Putamen (tissue), 1 donor: ENCODE measurements at places on chromosomes 16 and 17.

DNA sequence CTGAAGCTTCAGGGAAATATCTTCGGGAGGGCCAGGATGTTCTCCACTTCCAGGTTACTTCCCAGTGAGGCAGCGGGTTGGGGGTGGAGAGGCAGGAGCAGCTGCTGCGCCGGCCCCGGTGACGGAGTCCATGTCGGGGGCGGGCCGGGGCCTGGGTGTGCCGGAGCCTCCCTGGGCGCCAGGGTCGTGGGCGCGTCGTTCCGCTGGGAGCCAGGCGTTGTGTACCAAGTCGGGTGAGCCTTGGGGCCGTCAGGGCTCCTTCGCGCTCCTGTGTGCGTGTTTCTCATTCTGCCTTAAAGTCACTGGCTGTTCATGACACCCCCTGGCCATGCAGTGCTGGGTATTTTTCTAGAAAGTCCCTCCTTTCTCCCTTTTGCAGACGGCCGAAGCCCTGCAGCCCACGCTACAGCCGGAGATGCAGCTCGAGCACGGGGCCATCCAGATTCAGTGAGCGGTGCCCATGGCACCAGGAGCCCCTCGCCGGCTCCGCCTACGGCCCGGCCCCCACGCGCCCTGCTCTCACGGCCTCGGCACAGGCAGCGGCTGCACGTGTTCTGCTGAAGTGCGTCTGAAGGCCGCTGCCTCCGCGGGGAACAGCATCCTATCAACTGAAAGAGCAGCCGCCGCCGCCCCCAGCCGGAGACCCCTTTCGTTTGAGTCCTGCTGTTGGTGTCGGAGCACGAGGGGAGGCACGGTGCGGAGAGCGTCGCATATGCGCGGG, 125.1 kb downstream of the BANP start:
- DNase-seq, result no peak

DNA sequence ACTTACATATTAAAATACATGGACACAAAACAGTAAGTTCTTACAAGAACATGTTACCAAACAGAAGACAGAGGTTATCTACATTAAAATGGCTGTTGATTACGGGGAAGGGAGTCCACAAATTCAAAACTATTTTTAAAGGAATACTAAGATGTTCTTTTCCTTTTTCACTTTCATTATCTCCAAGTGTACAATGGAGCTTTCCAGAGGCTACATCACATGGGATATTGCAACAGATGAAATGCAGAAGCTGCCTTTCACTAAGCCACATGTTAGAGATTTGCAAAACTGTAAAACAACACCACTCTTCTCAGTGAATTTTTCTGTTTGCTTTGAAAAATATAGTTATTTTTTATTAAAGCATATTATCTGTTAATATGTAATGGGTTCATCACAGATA, 53.6 kb downstream of the XPO6 start:
- no peak for DNase-seq

- DNase-seq, result no peak
Observed at GRCh38 chr16:340370-341091, 12.0 kb downstream of the AXIN1 start.

- no peak for DNase-seq
Observed at GRCh38 chr17:82587234-82588086, 60.8 kb downstream of the WDR45B start.

- no peak for DNase-seq
Observed at GRCh38 chr17:7380855-7381683, at the start of gene TNK1. TNK1 (plus strand) TSS chr17:7381089; CDS start chr17:7382927, 1,838 bp downstream.

GRCh38 chr17:64289741-64290141, 26.7 kb upstream of the TEX2 start:
- no peak for DNase-seq

DNA sequence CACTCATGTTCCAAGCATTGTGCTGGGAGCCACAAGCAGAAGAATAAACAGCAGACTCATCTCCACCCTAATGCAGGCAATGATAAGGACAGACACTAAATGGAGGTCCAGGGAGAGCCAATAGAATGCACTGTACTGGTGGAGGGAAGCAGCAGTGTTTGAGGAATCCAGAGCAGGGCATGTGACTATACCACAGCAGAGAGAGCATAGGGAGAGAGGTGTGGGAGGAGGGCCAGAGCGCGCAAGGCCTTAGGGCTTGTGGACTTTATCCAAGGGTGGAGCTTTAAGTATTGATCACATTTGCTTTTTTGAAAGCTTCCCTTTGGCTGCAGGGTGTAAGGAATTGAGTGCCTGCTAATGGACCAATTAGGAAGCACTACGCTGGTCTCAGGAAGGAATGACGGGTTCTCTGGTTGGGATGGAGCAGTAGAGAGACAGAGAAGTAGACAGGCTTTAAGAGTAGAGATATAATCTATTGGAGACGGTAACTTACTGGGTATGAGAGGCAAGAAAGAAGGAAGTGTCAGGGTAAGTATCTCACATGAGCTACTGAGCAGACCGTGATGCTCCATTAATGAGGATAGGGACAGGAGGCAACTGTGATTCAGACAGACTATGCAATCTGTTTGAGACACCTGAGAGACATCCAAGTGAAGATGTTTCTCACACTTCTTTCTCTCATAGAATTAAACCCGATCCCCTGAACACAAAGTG, 82.2 kb downstream of the MYO1D start:
- DNase-seq, result no peak

GRCh38 chr16:78642621-78643285, 543.3 kb downstream of the WWOX start:
- no peak for DNase-seq

DNA sequence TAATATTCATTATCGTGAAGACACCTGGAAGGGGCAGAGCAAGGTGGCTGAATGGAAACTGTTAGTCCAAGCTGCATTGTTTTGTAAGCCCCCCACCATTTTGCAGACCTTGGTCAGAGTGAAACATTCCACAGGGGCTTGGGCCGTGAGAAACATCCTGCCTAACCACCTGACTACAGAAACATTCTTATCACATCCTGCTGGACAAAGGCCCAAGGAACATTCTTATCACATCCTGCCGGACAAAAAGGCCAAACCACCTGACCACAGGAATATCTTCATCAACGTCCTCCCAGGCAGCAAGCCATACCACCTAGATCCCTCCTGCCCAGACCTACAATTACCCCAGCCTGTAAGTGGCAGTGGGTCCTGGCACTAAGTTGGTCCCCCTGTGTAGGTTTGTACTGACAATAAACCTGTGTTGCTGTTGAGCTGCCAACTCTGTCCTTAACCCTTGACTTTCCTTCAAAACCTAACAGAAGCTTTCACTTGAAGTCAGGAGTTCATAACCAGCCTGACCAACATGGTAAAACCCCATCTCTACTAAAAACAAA, 19.6 kb downstream of the ATF7IP2 start:
- no peak for DNase-seq

GRCh38 chr17:43530288-43531081, 15.7 kb downstream of the ETV4 start:
- DNase-seq, result no peak

GRCh38 chr16:74465281-74465680, 44.0 kb upstream of the CLEC18B start:
- no peak for DNase-seq

DNA sequence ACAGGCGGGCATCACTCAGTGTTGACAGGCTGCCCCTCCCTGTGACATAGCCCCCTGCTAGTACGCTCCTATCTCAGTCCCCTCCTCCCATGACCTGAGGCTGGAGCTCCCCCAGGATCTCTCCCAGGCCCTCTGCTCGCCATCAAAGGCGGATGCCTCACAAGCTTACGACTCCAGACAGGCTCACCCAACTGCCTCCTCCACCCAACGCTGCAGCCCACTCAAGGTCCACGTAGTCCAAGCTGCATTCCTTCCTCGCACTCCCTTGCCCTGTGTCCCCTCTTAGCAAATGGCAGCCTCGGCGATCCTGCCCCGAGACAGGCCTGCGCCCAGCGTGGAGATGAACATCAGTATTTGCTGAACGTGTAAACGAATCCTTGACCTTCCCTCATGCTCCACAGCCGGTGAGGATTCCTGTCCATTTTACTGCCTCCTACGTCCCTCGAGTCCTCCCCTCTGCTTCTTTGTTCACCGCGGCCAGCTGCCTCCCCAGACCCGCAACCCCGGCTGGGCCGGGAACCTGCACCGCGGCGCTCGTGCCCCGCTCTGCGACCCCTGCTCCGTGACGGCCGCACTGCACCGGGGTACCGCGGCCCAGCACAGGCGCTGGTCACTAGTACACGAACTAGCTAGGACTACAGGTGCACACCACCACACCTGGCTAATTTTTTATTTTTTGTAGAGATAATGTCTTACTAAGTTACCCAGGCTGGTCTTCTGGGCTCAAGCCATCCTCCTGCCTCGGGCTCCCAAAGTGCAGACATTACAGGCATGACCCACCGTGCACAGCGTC, 838 bp upstream of the TMEM97 start:
- no peak for DNase-seq

GRCh38 chr17:7842380-7843256, 8.6 kb downstream of the KDM6B start:
- peak; percentile 53 for DNase-seq

DNA sequence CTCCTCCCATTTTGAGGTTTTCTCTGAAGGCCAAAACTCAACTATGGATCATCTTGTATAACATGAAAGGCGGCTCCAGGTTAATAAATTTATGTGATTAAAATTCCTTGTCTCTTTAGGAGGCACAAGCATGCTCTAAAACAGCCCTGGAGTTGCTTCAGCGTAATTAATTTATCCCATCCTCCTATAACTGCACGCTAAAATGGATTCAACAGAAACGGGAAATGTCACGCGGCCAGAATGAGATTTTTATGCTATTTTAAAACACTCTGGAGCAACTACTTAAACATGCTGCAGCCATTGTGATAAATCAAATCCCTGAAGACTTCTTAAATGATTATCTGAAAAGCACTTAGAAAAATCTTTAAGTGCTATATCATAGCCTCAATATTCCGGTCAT, 106.6 kb downstream of the ADAMTS18 start:
- no peak for DNase-seq
